ENCODE measurements at places on chromosomes 2 and 18.

- DNase-seq: no peak
Measured at GRCh38 chr2:155157065-155157464, 458.6 kb downstream of the KCNJ3 start.

DNA sequence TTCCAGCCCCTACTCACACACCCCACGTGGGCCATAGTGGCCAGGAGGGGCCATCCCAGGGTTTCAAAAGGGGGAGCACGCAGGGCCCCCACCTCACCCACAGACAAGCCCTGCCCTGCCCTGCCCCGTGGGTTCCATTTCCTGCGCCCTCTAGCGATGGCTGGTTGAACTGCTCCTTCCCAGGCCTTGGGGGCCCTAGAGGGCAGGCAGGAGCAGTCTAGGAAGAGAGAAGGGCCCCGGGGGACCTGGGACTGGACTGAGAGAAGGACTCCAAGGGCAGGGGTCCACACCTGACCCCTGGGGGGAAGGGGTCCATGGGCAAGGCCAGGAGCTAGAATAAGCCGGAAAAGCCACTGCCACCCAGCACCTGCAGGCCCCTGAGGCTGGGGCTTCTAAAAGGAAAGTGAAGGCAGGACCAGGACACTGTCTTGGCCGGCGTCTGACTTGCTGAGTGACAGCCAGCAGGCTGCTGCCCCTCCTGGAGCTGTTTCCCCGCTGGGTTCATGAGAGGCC lies 10.1 kb downstream of the CYP26B1 start:
- DNase-seq: peak; percentile 87

DNA sequence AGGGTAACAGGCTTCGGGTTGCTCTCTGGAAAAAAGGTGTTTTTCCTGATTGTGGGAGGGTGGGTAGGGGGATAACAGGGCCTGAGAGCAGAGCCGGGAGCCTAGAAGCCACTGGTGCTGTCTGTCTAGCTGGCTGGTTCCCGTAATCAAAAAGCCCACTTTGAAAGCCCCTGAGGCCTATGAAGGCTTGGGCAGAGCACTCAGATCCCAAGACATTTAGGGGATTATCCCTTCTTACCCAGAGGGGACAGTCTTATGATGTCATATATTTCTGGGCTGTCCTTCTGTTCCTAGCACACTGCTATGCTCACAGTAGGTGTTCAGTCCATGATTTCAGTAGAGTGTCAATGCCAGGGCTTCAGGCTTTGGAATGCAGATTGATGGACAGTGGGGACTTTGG lies 45.1 kb downstream of the CELF4 start:
- DNase-seq: no peak

DNA sequence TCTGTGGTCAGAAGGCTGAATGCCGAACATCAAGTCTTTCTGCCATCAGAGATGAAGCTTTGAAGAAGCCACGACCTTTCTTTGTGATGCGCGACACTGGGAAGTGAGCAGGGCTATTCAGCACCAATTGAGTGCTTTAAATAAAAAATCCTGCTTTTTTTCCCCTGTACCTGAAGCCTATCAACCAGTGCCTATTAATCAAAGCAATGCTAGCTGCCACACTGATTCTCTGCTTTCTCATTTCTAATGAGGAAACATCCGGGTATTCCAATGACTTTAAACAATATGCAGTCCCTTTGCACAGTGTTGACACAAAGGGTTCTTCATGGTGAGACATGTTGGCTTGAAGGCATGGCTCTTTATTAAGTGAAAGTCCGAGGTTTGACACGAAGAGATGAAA lies 88.0 kb downstream of the GALR1 start:
- no peak for DNase-seq

DNA sequence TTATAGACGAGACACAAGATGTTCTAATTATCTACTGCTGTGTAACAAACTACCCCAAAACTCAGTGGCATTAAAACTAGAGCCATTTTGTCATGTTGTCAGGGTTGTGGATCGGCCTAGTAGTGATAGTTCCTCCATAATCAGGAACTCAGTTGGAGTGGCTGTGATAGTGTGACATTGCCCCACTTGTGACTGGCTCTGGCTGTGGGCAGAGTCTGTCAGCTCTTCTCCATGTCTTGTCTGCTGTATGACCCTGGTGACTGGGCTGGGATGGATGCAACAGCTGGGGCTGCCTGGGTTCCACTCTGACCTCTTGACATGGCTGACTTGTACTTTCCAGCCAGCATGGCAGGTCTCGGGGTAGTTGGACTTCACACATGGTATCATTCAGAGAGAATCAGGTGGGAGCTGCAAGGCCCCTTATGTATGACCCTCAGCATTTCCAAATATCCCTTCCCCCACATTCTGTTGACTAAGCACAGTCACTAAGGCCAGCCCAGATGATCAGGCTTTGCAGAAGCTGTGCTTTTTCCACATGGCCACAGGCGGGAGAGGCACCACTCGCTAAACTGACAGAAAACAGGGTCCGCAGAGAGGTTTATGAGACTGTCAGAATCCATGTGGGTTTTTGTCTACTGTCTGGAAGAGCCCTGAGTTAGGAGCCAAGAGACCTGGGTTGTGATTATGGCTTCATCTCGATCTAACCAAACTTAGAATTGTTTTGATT lies 50.3 kb downstream of the SETBP1 start:
- DNase-seq: no peak

DNA sequence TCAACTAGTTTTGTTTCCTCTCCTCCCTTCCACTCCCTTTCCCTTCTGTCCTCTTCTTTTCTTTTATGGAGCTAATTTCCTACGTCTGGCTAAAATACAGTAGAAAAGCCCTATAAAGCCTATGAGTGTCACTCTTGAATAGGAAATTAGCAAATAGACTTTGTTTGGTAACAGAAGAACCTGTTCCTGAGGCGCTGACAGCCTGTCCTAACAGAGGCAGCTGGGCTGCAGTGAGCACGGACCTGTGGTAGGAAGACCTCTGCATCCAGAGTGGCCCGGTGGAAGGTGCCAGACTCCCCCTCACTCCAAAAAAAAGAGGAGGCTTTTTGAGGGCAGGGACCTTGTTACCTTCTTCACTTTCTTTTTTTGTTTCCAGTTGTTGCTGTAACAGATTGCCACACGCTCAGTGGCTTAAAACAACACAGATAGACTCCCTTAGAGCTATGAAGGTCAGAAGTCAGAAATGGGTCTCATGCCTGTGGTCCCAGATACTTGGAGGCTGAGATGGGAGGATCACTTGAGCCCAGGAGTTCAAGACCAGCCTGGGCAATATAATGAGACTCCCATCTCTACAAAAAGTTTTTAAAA lies 81.2 kb upstream of the TXNDC2 start:
- no peak for DNase-seq

- peak; percentile 96 for DNase-seq
Measured at GRCh38 chr2:37654932-37655841, 16.3 kb downstream of the CDC42EP3 start.

DNA sequence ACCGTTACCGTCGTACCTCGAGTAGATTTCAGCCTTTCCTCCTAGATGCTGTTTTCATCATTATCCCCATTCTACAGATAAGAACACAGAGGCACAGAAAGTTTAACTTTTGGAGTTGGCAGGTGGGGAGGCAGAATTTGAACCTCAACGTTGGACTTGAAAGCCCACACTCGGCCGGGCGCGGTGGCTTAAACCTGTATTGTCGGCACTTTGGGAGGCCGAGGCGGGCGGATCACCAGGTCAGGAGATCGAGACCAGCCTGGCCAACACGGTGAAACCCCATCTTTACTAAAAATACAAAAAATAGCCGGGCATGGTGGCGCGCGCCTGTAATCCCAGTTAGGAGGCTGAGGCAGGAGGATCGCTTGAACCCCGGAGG lies 11.5 kb downstream of the CATIP start:
- DNase-seq: no peak

GRCh38 chr2:240775905-240776304 lies 44.1 kb downstream of the KIF1A start:
- DNase-seq: no peak

GRCh38 chr18:58819051-58819450 lies 45.6 kb upstream of the ZNF532 start:
- DNase-seq: no peak
